Sigmoid colon (tissue), 7 donors: ENCODE measurements at places on chromosomes 11 and 22. TPM values are rescaled to one million over a fixed set of nuclear protein-coding genes. Genes with fewer than 3 reads are reported as not detected.

Gene KREMEN1
- total RNA-seq, result 6.1 TPM

Gene ARHGAP42
- 6.6 TPM for total RNA-seq

Gene CEP164
- total RNA-seq, result 12.5 TPM

Gene OR51I1
- not detected for total RNA-seq

Gene CD248
- total RNA-seq, result 6.1 TPM

Gene PATE2
- total RNA-seq, result 0.68 TPM

DNA sequence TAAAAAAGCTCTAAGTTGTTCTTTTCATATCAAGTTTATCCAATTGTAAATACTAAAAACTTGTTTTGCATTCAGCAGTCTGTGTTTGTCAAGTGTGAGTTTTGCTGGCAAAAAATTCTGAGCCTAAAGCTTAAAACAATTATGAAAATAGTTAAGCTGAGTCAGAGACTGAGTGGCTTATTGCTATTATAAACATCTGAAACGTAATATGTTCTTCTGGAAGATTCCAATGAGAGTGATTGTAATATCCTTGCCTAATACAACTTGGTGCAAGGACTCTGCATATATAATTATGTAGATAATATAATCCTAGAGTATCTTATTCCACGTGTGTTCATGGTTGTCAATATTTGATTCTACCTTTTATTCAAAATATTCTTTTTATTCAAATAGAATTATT lies 14.1 kb upstream of the NUP50 start:
- no peak for DNase-seq

- DNase-seq, result no peak
Measured at GRCh38 chr11:43868852-43869567, 11.6 kb upstream of the ALKBH3 start.

- DNase-seq, result no peak
Measured at GRCh38 chr11:12167061-12168000, 56.9 kb downstream of the MICAL2 start.

DNA sequence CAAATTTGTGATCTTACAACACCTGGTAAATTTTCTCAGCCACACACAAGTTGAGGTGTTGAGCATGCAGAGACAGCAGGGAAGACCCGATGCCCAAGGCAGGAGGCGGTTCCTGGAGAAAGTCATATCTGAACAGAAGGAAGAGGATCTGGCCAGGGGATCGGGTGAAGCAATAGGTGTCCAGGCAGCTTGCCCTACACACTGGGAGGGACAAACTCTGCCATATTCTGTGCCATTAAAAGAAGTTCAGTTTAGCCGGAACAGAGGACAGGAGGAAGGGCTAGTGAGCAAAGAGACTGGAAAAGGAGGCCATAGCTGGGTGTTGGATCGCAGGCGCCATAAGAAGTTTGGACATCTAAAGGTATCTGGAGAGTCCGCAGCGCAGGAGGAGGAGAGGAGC lies 76.5 kb downstream of the TMPRSS5 start:
- DNase-seq, result no peak

DNA sequence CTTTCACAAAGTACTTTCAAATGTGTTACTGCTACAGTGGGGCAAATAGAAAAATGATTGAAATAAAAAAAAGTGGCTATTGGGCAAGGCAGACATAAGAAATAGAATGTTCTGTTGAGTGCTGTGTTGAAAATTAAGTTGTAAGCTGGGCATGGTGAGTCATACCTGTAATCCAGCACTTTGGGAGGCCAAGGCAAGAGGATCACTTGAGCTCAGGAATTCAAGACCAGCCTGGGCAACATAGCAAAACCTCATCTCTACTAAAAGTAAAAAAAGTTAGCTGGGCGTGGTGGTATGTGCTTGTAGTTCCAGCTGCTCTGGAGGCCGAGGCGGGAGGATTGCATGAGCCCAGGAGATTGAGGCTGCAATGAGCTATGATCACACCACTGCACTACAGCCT lies 26.9 kb upstream of the LDHA start:
- no peak for DNase-seq

DNA sequence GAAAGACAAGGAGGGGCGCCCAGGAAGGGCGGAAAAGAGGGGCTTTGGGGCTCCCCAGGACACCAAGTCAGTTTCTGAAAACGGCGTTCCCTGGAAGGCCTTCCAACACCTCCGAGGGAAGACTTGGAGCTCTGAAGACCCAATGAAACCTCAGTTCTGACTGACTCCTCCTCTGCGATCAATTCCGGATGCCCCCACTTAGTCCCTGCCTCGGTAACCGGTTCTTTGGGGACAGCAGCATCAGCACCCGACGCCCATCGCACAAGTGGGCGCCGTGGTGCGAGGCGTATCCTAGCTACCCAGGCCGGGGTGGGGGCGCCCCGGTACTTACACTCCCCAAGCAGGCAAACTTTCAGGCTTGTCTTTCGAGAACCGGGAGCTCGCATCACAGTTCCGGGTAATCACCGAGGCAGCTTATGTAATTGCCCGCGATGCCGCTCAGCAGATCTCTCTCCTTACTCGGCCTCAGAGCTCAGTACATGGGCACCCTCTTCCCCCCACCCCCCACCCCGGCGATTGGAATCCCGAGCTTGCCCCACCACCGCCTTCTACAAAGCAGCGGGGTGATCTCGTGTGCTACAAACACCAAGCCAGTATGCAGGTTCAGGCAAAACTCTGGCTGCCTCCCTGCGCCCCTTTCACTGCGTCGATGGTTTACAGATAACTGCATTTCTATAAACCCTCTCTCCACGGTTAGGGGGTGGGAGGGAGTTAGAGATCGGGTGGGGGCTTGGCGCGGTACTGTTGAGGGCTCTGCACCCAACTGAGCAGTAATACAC lies 2.0 kb downstream of the TENM4 start:
- peak; percentile 74 for DNase-seq

GRCh38 chr11:113568566-113568965 lies 93.4 kb upstream of the DRD2 start:
- no peak for DNase-seq

DNA sequence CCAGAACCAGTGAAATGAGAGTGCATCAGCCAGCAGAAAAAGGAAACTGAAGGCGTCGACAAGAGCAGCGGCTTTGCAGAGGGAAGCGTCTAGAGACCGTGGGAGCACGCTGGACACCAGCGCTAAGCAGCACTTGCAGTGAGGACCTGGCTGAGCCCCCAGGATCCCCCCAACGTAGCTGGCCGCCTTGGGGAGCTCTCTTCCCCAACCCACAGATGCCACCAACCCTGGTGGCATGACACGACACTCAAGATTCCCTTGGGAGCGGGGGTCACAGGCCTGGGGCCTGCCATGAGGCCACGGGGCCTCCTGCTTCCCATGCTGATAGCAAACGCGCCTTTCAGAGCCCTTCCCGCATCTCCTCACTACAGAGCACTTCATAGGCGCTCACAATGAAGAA lies 13.4 kb upstream of the TESMIN start:
- no peak for DNase-seq

GRCh38 chr11:33801821-33802193 lies 27.5 kb upstream of the FBXO3 start:
- DNase-seq, result no peak

- no peak for DNase-seq
Measured at GRCh38 chr11:105719073-105719822, 109.4 kb downstream of the GRIA4 start.

DNA sequence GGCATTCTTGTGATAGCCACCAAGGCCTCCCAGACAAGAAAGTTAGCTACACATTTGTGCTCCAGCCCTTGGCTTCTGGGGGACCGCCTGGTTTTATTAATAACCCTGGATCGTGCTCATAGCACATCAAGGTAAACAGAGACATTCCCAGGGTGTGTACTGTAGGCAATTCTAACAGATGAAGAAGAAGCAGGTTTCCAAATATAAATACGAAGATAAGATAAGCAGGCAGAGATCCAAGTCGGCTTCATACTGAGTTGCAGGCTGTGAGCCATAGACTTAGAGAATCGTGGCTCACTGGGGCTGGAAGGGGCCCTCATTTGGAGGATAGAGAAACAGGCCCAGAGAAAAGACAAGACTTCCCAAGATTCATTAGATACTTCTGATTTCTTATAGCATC lies 131.4 kb downstream of the TENM4 start:
- no peak for DNase-seq

- no peak for DNase-seq
Measured at GRCh38 chr22:46617207-46617985, 2.8 kb upstream of the GRAMD4 start.

DNA sequence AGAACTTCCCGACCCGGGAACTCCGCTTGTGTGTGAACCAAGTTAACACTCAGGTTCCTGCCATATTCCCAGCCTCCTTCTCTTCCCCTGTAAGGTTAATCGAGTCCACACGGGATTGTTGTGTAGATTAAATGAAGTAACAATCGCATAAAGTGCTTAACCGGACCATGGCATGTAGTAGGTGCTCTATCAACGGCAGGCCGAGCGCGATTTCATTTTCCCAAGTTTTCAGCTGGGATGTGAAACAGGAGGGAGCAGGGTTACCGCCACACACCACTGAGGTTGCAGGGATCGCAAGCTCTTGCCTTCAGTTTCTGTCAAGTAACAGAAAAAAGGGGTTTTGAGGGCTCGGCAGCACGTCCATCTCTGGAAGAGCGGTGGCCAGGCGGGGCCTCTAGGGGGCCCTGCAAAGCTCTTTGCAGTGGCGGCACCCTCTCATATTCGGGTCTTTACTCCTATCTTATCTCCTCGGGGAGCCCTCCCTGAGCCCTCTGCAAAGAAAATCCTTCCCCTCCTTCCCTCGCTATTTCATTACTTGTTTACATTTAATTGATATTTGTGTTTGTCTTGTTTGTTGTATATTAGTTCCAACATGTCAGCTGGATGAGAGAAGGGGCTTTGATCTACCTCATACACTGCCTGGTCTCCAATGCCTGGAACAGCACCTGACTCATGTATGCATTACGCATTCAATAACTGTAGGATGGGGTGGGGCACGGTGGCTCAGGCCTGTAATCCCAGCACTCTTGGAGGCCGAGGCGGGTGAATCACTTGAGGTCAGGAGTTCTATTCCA lies 816 bp upstream of the PLEKHA7 start:
- peak; percentile 46 for DNase-seq

GRCh38 chr11:14582793-14583192 lies 60.8 kb upstream of the PDE3B start:
- no peak for DNase-seq

GRCh38 chr11:124167826-124168231 lies 15.3 kb upstream of the OR10D3 start:
- DNase-seq, result no peak

- no peak for DNase-seq
Measured at GRCh38 chr11:116409238-116409637, 363.5 kb downstream of the BUD13 start.

- DNase-seq, result no peak
Measured at GRCh38 chr11:119347242-119347641, 737 bp upstream of the MFRP start.

DNA sequence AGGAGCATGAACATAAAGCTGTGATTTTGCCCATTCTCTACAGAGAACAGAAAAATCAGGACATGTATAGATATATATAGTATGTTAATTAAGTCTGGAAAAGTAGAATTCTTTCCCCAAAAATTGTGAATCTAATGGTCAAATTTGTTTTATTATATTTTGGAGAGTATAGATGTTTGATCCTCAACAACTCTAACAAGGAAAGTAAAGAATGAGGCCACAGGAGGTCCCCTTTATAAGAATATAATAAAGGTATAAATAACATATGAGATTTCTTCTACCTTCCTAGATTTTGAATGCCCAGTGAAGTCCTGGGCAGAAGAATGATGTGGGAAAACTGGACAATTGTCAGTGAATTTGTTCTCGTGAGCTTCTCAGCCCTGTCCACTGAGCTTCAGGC lies at the start of gene OR10A4:
TSS of gene OR10A4 (plus strand) at position 301 of the 400 bp plus-strand sequence. CDS start at position 324, 23 bp downstream.
- DNase-seq, result no peak

DNA sequence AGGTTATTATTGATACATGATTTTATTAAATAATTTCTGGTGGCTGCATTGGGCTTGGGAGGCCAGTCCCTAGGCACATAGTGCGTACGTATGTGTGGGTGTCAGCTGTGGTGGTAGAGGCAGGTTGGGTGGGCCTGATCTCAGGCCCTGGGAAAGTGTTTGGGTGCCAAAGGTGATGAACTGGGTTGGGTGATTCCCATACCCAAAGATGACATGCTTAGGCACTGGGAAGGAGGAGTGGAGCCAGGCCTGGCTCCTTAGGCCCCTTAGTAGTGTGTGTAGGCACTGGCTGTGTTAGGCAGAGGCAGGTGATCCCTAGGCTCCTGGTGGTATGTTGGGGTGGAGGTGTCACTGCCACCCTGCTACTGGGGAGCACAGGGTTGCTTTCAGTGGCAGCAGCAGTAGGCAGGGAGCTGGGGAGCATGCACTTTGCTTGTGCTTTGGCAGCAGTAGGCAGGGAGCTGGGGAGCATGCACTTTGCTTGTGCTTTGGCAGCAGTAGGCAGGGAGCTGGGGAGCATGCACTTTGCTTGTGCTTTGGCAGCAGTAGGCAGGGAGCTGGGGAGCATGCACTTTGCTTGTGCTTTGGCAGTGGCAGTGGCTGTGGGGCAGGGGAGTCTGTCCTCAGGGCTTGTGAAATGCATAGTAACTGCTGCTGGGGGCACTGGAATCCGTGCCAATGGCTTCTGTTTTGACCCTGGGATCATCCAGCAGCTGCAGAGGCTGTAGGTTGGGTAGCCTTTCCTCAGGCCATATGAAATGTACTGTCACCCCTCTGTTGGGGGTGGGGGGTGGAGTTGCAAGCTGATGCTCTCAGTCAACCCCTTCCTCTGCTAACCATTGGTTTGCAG lies 84.4 kb downstream of the RRM1 start:
- DNase-seq, result no peak

GRCh38 chr11:11660363-11660740 lies 38.5 kb upstream of the GALNT18 start:
- no peak for DNase-seq

DNA sequence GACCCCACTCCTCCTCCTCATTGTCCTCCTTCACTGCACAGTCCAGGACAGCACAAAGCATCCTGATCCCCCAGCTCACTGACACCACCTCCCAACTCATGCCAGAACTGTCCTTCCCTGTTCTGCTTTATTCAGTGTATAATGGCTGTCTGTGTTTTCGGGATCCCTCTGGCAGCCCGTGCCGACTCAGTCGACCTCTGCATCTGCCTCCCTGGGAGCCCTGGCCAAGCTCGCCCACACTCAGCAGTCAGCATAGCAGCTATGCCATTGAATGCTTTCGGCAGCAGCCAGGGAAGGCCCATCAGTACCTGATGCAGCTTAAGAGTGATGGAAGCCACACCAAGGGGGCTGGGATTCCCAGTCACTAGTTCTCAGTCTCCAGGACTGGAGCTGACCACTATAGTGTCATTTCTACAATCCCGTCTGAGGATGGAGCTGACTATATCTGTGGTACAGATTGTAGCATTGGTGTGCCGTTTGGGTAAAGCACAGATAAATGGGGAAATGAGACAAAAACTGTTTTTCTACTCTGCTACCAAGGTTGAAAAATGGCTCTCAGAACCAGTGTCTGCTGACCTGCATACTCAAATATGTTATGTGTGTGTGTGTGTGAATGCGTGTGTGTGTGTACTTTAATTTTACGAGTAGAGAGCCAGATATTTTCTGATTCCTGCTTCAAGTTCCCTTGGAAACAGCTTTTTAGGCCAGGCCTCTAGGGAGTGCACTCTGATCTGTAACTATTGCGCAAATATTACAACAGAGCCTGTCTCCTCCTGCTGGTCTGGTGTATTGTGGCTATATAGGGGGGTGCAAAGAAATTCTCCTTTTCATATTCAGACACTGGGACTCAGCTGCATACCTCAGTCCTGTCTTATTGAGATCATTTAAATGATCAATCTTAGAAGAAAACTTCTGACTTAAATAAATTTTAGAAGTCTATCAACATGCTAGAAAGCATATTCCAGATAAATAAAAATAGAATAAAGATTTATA lies 78.8 kb upstream of the TOP3B start:
- DNase-seq, result peak; percentile 78
